CD4-positive, alpha-beta T cell treated with Interleukin-4 for 4 hours (primary cell): ENCODE measurements at places on chromosomes 11 and 22.

DNA sequence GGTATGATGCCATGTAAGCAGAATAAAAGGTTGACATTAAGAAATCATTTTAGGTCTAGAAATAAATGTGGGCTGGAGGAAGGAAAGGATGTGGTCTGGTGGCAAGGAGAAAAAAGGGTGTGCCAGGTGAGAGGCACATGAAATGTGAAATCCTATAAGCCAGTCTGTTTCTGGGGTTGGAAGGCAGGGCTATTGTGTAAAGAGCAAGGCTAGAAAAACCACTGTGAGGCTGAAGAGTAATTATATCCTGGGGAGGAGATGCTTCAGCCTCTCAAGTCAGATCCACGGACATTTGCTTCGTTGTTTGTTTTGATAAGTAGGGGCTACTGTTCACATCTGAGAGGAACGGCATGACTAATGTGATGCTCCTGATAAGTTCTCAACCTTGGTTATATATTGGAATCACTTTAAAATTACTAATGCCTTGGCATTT is 77.5 kb upstream of the CTSC start:
- DNase-seq = peak; percentile 49

- no peak for DNase-seq
Observed at GRCh38 chr11:130645843-130646197, 197.4 kb downstream of the ADAMTS15 start.

DNA sequence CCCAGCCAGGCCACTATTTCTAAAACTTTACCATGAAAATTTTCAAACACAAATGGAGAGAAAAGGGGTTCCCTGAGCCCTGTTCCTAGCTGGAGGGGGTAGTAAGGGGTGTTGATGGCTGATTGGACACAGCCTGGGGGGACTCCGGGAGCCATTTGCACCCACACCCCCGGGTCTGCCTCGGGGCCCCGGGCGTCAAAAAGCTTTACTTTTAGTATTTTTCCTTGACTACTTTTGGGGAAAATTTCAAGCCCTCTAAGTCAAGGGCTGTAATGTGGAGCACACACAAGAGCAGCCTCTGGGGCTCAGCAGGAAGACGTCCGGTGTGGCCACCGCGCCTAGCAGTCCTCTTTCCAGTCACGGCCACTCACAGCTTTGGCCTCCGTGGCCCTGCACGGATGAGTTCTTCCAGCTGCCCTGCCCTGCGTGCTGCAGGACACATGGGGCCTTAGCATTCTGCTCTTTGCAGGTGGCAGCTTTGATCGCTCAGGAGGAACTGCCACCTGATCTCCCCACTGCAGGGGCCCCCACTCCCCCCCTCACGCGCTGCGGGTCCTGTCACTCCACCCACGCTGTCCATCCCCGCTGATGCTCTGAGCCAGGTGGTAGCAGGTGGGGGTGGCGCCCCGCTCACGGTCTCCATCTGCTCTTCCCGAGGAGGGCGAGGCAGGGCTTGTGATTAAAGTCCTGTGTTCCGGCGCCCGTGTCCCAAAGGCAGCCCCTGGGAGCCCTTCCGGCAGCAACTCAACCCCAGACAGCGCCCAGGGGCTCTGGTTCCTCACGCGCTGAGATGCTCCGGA is 14.4 kb downstream of the RNH1 start:
- DNase-seq = no peak

- DNase-seq = peak; percentile 42
Observed at GRCh38 chr11:6531267-6531752, 34.2 kb downstream of the DNHD1 start.

DNA sequence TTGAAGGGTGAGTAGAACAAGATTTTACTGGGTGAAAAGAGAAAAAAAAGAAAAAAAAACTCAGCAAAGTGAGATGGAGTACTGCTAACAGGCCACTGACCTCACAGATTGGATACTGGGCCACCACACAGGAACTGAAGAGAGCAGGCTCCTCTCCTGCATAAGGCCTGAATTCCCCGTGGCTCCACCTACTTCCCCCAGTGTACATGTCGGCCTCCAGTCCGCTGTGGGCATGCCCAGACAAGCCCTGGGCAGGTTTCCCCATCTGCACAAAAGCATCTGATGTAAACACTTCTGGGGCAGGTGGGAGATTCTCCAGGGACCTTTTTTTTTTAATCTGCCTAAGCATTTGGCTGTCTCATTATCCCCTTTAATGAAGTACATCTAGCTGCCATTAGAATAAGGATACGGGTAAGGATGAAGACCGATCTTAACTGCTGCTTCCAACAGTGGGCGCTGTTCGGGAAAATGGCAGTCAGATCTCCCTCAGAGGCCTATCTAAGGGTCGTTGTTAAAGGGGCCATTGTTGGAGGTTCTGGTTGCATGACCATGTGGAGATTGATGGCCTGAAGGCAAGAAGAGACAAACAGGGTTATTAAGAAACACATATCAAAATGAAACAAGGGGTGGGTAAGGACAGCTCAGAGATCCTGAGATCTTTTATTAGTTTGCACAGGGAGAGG is 48.5 kb downstream of the MS4A13 start:
- no peak for DNase-seq

- DNase-seq = no peak
Observed at GRCh38 chr22:42645341-42645937, 3.8 kb downstream of the CYB5R3 start.

DNA sequence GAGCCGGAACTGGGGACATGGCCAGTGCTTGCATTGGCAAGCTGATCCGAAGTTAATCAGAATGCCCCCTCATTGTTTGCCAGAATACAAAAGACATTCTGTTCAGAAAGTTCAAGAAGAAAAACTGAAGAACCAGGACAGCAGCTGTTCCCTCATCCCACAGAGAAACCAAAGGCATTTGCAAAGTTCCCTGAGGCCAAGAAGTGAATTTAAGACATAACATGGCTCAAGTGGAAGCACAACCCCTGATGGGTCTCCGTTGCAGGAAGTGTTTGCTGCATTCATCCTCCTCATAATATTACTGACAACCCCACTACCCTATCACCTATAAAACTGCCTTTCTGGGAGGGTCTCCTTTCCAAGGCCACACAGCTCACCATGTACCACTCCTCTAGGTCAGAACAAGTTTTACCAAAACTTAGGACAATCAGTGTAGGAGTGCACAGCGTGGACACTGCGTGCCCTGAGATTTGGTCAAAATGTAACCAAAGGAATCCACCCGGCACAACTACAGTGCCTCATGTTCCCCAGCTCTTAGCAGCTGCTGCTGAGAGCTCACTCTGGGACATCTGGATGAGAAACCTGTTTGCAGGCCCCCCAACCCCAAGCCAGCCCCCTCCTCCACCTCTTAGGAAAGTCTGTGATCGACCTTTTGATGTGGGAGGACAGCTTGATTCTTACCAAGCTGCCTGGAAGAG is 101.6 kb upstream of the AKIP1 start:
- no peak for DNase-seq

- no peak for DNase-seq
Observed at GRCh38 chr11:10931761-10932670, 74.2 kb upstream of the ZBED5 start.

DNA sequence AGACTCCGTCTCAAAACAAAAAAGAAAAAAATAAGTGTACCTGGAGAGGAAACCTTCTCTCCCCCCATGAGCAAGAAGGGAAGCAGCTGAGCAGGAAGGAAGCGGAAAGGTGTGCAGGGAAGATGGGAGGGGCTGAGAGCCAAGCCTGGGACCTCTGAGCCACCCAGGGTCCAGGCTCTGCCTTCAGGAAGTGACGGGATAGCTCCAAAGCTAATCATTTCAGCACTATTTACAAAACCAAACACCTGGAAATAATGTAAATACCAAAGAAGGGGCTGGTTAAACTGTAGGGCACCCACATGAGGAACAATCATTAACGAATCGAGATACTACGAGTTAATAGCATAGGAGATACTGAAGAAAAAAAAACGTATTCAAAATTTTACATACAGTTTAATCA is 27.9 kb downstream of the ARRB1 start:
- DNase-seq = no peak

- DNase-seq = no peak
Observed at GRCh38 chr22:48459259-48459658, 1368.4 kb downstream of the BRD1 start.

- DNase-seq = no peak
Observed at GRCh38 chr22:46026899-46027210, 49.9 kb upstream of the WNT7B start.

DNA sequence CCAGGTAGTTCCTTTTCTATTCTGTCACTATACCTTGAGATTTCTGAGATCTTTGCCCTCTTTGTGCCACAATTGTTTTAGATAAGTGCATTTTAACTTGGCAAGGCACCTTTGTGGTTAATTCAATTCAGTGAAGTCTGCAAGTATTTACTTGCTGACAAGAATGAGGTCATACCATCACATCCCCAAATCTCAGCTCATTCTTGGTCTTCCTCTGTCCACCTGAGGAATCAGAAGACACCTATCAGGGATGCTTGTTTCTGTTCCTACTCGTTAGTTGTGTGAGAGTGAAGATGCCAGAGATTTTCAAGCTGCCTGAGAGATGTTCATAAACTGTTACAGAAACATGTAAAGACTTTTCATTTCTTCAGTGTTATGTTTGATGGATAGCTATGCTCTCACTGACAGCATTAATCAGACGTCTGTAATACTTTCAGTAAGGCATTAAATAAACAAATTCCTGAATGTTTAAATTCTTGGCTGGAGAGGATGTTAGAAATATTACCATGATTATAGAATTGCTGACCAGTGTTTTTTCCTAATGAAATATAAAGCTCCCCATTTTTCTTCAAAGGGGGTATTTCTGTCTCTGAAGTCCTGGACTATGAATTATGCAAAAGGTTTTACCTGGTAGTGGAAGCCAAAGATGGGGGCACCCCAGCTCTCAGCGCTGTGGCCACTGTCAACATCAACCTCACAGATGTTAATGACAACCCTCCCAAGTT is 135.0 kb upstream of the MTNR1B start:
- no peak for DNase-seq
